ENCODE measurements at places on chromosomes 13 and 19.

- peak; percentile 73 for DNase-seq
Observed at GRCh38 chr19:4066682-4067395, at the start of gene ZBTB7A. Gene ZBTB7A (minus strand): TSS chr19:4066899. CDS start chr19:4055232, 11,667 bp downstream.

DNA sequence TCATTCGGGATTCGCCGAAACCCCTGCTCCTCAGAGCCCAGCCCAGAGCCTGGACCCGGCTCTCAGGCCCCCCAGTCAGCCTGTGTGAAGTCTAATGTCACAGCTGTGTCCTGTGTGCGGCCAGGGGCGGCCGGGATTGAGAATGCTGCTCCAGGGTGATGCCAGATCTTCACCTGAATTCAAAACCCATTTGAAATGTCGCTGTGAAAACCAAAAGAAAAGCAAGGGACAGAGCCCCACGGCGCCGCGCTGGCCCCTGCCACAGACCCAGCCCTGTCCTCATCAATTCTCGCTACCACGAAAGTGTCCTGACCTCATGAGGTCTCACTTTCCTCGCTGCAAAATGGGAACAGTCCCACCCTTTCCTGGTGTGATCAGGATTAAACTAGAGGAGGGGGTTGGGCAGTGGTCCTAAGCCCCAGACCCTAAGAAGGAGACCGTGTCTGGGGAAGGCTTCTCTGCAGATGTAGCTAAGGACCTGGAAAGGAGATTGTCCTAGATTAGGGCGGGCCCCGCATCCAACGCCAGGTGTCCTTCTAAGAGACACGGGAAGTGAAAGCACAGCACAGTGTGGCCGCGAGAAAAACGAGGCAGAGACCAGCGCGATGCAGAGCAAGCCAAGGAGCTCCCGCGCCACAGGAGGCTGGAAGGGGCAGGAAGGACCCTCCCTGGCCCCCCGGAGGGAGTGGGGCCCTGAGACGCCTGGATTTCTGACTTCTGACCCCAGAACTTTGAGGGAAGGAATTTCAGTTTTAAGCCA is 34.0 kb upstream of the SPACA7 start:
- no peak for DNase-seq

GRCh38 chr13:112740502-112741131 is 50.8 kb downstream of the ATP11A start:
- DNase-seq, result no peak

- DNase-seq, result no peak
Observed at GRCh38 chr13:46377554-46377953, 9.5 kb downstream of the RUBCNL start.

DNA sequence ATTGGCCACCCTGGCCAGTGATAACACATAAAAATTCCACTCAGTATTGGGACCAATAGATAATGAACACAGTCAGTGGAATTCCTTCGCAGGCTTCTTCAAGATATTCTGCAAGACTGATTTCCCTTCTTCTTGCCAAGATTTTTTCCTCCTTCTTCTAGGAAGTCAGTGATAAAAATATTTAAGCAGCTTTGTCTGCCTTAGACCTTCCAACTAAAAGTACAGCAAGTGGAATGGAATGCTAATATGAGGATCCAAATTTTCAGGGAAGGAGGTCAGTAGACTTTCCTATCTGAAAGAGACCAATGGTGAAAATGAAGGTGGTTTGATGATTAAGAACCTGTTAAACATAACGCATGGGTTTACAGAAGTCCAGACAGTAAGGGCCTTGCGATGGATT is 9.6 kb downstream of the STARD13 start:
- DNase-seq, result no peak

- DNase-seq, result no peak
Observed at GRCh38 chr13:52815330-52815729, 33.1 kb downstream of the PCDH8 start.

GRCh38 chr13:97851269-97851668 is 102.2 kb upstream of the IPO5 start:
- DNase-seq, result no peak

DNA sequence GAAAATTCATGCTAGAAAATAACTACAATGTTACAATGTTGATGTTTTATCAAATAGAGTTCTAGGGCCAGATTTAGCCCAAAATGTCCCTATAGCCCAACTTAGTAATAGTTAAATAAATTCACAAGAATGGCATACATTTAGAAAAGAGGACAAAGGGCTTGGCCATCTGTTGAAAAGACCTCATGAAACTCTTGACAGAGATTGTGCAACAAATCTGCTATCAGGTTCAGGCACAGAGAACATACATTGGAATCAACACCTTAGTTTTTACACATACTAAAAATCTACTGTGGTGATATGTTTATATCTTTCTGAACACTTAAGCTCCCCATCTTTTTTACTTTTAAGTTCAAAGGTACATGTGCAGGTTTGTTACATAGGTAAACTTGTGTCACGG is 298.3 kb upstream of the DACH1 start:
- DNase-seq, result no peak

- DNase-seq, result no peak
Observed at GRCh38 chr19:17125062-17125727, 49.6 kb downstream of the MYO9B start.

DNA sequence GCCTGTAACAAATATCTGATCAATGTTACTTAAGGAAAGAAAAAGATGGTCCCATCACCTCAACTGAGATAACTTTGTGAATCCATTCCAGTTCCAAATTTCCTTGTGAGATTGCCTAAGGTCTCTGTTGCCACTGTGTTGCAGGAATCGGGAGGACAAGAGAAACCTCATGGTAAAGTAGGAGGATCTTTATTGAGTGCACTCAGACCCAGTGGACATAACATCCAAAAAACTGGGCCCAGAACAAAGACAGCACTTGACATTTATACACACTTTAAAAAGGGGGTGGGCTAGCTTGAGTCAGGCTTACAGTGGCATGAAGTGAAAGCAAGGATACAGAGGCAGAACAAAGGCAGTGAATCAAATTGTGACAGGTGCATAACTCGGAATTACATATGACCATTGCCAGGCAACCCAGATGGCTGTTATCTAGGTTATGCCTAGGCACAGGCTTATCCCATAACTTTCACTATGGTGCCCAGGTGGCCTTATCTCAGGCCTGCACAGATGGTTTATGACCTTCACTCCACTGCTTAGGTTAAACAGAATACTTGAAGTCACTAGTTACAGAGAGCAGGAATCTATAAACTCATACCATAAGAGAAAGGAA is 459.4 kb upstream of the PCDH20 start:
- DNase-seq, result no peak

DNA sequence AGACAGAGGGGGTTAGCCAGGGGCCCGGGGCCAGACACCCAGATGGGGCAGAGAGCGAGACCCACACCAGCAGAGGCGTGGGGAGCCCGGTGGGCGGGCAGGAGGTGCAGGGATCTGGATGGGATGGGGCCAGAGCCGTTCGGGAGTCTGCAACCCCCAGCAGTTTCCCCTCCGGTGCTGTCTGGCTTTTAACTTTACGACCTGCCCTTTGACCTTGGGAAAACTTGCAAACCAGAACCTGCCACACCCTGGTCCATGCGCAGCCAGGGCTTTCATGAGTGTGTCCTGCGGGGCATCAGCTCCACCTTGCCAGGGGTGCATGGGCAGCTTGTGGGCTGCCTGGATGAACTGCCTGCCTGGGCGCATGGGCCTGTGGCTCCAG is 9.8 kb downstream of the JOSD2 start:
- DNase-seq, result no peak

DNA sequence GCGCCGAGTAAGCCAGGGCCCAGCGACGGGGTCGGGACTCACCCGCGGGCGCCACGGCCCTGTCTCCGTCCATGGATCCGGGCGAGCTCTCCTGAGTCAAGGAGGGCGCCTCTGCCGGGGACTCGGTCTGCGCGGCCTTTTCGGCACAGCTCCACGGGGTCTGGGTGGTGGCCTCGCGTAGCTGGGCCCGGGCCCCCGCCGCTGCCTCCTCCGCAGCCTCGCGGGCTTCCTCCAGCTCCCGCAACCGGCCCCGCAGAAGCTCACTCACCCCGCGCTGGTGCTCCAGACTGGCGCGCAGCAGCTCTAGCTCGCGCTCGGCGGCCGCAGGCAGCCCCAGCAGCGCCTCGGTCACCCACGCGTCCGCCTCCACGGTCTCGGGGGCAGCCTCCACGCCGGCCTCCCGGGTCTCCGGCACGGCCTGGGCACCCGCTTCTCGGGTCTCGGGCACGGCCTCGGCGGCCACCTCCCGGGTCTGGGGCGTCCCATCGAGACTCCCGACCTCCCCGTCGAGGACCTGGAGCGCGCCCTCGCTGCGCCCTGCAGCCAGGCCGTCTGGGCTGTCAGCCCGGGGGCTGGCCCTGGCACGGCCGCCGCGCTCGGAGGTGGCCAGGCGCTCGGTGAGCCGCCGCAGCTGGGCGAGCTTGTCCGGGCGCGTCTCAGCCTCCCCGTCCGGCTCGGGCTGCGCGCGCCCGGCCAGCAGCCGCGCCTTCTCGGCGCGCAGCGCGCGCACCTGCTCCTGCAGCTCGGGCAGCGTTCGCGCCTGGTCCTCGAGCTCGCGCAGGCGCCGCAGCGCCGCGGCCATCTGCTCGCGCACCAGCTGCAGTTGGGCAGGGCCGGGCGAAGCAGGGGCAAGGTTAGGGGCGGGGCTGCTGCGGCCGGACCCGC is 8.4 kb downstream of the KANK3 start:
- DNase-seq, result peak; percentile 84

- no peak for DNase-seq
Observed at GRCh38 chr19:37221136-37221535, 3.1 kb downstream of the ZNF383 start.

- no peak for DNase-seq
Observed at GRCh38 chr13:81458170-81458569, 1117.2 kb upstream of the SPRY2 start.

DNA sequence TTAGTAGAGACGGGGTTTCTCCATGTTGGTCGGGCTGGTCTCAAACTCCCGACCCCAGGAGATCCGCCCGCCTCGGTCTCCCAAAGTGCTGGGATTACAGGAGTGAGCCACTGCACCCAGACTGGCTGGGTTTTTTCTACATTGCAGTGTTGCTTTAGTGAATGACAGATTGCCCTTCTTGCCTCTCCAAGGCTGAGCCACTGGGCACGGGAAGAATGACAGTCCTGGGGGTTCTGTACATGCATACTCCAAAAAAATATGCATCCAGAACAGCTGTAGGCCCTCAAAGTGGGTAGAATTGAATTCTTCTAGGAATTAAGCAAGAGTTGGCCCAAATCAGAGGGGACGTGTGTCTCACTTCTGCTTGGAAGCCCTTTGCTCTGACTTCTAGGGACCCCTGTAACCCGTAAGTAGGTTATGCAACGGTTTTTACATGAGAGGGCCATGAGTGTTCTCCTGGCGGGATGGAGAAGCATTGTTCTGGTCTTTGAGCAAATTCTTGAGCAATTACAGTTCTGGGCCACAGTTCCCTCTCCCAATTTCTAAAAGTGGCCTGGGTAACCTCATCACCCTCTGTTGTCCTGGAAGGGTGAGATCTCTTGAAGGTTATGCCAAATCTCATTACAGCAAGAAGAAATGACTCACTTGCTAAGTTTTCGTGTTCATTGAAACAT is 3.6 kb downstream of the ACTN4 start:
- DNase-seq, result no peak

DNA sequence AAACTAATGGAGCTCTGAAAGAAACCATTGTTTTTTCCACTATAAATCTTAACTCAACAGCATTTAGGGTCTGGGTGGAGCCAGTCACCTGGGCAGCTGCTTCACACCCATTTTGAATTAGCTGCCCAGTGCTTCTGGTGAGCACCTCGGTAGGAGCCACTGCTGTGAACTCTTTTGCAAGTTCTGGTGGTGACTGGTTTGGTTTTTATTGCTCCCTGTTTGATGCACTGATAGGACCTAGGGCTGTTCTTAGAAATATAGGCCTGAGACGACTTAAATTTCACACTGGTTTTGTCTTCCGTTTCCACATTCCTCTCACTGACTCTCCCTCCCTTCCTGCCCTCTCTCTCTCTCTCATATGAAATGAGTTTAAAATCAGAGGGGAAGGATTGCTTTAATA is 103.9 kb downstream of the GGACT start:
- no peak for DNase-seq

GRCh38 chr13:77345150-77345780 is 18.4 kb upstream of the MYCBP2 start:
- DNase-seq, result no peak

DNA sequence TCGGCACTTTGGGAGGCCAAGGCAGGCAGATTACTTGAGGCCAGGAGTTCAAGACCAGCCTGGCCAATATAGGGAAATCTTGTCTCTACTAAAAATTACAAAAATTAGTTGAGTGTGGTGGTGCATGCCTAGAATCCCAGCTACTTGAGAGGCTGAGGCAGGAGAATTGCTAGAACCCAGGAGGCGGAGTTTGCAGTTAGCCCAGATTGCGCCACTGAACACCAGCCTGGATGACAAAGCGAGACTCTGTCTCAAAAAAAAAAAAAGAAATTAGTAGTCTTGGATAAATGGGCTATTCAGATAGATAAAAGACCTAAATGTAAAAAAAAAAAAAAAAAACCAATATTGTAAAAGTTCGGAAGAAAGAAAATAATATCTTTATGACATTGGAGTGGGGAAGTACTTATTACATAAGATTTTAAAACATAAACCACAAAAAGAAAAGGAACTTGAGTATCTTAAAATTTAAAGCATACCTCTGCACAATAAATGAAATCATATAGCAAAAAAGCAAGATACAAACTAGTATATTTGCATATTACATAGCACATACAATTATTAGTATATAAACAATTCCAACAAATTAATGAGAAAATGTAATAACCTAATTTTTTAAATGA is 26.7 kb upstream of the RNASEH2B start:
- DNase-seq, result no peak

DNA sequence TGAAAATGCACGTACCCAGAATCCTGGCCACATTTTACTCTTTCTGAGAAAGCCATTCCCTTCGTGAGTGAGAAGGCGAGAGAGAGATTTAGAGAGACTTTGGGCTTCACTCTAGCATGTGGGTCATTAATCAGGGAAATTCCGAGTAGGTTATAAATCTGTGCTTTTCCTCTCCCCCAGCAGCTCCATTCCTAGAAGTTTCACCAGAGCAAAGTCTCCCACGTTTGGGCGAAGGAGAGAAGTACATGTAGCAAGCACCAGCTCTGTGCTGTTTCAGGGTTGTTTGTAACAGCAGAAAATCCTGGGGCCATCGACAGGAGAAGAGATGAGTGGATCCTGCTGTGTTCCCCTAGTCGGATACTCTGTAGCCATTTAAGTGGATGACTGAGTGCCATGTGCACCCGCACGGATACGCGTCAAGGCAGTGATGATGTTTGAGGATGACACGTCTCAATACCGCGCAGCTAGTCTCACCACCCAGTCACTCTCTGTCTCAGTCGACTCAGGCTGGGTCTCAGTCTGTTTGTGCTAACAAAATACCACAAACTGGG is 131.8 kb upstream of the PEG3 start:
- DNase-seq, result no peak

GRCh38 chr19:929891-930258 is 4.0 kb downstream of the ARID3A start:
- no peak for DNase-seq

DNA sequence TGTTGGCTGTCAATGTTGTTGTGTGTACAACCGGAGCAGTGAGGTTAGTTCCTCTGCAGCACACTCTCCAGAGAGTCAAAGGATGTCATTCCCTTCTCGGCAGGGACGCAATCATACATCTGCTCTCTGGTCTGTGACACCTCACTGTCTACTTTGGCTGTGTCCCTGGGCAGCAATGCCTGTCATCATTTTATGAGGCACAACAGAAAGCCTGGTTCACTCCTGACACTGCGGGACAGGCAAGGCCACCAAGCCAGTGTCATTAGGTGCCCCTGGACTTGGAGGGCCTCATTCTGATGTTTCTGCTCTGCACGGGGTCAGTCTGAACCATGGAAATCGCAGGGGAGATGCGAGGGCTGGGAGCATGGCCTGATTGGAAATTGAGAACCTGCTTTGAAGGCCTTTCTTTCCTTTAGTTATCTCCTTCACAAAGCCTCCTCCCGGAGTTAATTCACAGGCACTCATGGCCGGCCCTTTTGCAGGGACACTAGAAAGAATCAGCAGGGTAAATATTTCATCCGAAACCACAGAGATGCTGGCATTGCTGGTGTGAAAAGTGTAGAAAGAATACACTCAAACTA is 284.4 kb downstream of the ZNF536 start:
- DNase-seq, result no peak

Measured in posterior cingulate gyrus (tissue), 11 donors.